ENCODE measurements at places on chromosomes 12 and 14.

DNA sequence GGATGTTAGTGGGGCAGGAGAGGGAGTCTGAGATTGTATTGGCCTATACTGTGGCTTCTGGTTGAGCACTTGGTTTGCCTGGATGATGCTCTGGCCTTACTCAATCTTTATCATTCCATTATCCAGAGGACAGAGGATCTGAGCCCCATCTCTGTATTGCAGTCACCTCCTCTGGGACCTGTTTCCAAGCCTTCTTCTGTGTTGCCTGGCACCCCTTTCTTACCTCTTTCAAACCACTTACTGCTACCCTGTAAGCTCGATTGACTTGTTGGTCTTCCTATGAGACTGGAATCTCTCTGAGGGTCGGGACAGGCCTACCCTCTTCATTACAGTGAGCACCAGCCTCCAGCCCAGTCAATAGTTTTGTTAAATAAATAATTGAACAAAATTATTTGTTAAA, 3.0 kb upstream of the FOS start:
- no peak for DNase-seq

GRCh38 chr12:68446901-68447796, 115.0 kb upstream of the MDM1 start:
- no peak for DNase-seq

DNA sequence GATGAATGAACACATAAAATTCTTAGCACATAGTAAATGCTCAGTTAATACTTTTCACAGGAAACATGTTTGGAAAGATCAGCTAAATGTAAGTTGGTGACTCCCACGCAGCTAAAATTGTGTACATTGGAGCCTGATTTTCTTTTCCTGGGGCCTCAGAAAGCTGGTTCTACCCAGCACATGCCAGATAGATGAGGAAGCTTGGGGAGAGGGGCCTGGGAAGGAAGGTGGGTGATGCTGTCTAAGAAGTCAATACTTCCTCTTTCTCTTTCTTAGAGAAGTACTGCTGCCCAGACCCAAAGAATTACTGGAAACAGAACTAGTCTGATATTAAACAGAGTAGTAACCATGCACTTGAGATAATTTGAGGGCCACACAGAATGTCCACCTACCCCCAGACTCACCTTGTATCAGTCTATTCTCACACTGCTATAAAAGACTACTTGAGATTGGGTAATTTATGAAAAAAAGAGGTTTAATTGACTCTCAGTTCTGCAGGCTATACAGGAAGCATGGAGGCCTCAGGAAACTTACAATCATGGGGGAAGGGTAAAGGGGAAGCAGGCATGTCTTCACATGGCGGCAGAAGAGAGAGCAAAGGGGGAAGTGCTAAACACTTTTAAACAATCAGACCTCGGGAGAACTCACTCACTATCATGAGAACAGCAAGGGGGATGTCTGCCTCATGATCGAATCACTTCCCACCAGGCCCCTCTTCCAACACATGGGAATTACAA, 123.3 kb upstream of the MED13L start:
- DNase-seq = no peak

DNA sequence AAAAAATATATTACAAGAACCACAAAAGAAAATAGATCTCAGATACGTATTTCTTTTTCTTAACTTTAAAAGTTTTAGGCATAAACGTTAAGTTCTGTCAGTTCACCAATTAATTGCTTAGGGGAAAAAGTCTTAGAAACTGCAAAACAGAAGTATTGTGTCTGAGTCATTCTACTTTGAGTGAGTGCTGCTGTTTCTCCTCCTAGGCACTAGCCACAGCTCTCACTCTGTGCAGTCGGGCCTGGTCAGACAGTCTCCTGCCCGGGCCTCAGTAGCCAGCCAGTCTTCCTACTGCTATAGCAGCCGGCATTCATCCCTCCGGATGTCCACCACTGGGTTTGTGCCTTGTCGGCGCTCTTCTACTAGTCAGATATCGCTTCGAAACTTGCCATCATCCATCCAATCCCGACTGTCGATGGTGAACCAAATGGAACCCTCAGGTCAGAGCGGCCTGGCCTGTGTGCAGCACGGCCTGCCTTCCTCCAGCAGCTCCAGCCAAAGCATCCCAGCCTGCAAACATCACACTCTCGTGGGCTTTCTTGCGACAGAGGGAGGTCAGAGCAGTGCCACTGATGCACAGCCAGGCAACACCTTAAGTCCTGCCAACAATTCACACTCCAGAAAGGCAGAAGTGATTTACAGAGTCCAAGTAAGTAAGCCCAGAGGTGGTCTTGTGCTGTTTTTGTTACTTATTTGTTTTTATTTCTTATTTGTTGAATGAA, 201.3 kb downstream of the PCNX1 start:
- DNase-seq = no peak
